Mesenteric fat pad (tissue), 1 donor: ENCODE measurements at places on chromosomes 4 and X. TPM values are rescaled to one million over a fixed set of nuclear protein-coding genes. Genes with fewer than 3 reads are reported as not detected.

MAP7D2 gene
- total RNA-seq, result 0.29 TPM

SRD5A3 gene
- total RNA-seq, result 18.3 TPM

SYTL4 gene
- total RNA-seq, result 12.3 TPM

DMD gene
- 45.5 TPM for total RNA-seq

MBNL3 gene
- total RNA-seq, result 14.6 TPM

FATE1 gene
- total RNA-seq, result not detected

RIBC1 gene
- total RNA-seq, result 0.22 TPM

LRCH2 gene
- 2.6 TPM for total RNA-seq

XAGE2 gene
- not detected for total RNA-seq

CHRDL1 gene
- total RNA-seq, result 248 TPM

DLG3 gene
- 4.6 TPM for total RNA-seq

PABPC5 gene
- 1.1 TPM for total RNA-seq

HTR2C gene
- not detected for total RNA-seq

SPANXD gene
- total RNA-seq, result not detected

RHOXF1 gene
- total RNA-seq, result 1.2 TPM

PABPC1L2A gene
- not detected for total RNA-seq

RAI2 gene
- 15.9 TPM for total RNA-seq

IL9R gene
- total RNA-seq, result 0.22 TPM

HSFX1 gene
- 0.64 TPM for total RNA-seq

C4orf36 gene
- total RNA-seq, result 1.2 TPM

PLXNB3 gene
- total RNA-seq, result 10.2 TPM

SLC2A9 gene
- 5.5 TPM for total RNA-seq

TEX11 gene
- not detected for total RNA-seq

ZNF185 gene
- 6.3 TPM for total RNA-seq

COL4A6 gene
- 0.16 TPM for total RNA-seq

CYTL1 gene
- 1.4 TPM for total RNA-seq

NLRP2B gene
- not detected for total RNA-seq

SLITRK4 gene
- total RNA-seq, result 1.5 TPM

MAB21L2 gene
- total RNA-seq, result 1.9 TPM

CACNA1F gene
- total RNA-seq, result not detected

SHROOM3 gene
- 0.51 TPM for total RNA-seq

RNF150 gene
- 17.4 TPM for total RNA-seq

PASD1 gene
- not detected for total RNA-seq

ASB11 gene
- total RNA-seq, result not detected

CYP2U1 gene
- total RNA-seq, result 7.6 TPM

PNPLA4 gene
- total RNA-seq, result 19.9 TPM

KIF4A gene
- 0.13 TPM for total RNA-seq

MTNR1A gene
- not detected for total RNA-seq

AWAT1 gene
- not detected for total RNA-seq

SSX1 gene
- not detected for total RNA-seq

KCNIP4 gene
- total RNA-seq, result not detected
